Thyroid gland (tissue), 4 donors: ENCODE measurements at places on chromosomes 3 and 15. TPM values are rescaled to one million over a fixed set of nuclear protein-coding genes. Genes with fewer than 3 reads are reported as not detected.

Gene SNX33
- total RNA-seq, result 25.0 TPM

Gene CPLX3
- not detected for total RNA-seq

- H3K4me3 ChIP-seq, result no peak overlapping the region
- DNase-seq, result no peak
- H3K36me3 ChIP-seq, result no peaks in the 10 kb centered on the region
- no peak overlapping the region for H3K27ac ChIP-seq
- no peaks in the 10 kb centered on the region for H3K27me3 ChIP-seq
- H3K4me1 ChIP-seq, result peaks cover 3% of the 10 kb centered on the region
Observed at GRCh38 chr3:59268170-59268569, 218.3 kb upstream of the CFAP20DC start.

- H3K27ac ChIP-seq, result no peak overlapping the region
- H3K4me3 ChIP-seq, result no peak overlapping the region
- no peak for DNase-seq
- no peaks in the 10 kb centered on the region for H3K27me3 ChIP-seq
Observed at GRCh38 chr15:38847666-38848065, 283.1 kb upstream of the RASGRP1 start.

GRCh38 chr15:90004671-90005070, 3.5 kb downstream of the ZNF710 start:
- no peaks in the 10 kb centered on the region for H3K36me3 ChIP-seq
- H3K4me3 ChIP-seq, result no peak overlapping the region
- DNase-seq, result peak; percentile 25
- peaks cover 16% of the 10 kb centered on the region for H3K4me1 ChIP-seq
- no peaks in the 10 kb centered on the region for H3K27me3 ChIP-seq

- no peaks in the 10 kb centered on the region for H3K36me3 ChIP-seq
- H3K4me3 ChIP-seq, result no peak overlapping the region
- no peak for DNase-seq
- H3K27me3 ChIP-seq, result no peaks in the 10 kb centered on the region
- no peak overlapping the region for H3K27ac ChIP-seq
- no peaks in the 10 kb centered on the region for H3K4me1 ChIP-seq
Observed at GRCh38 chr15:100330629-100331215, 11.1 kb downstream of the ADAMTS17 start.
